ENCODE measurements at places on chromosomes 11 and 22. TPM values are rescaled to one million over a fixed set of nuclear protein-coding genes. Genes with fewer than 3 reads are reported as not detected.

Gene PTH
- total RNA-seq: not detected

Gene ZNF195
- 25.3 TPM for total RNA-seq

Gene ENTHD1
- total RNA-seq: not detected

Gene MPPED2
- total RNA-seq: 12.9 TPM

Gene MMP27
- not detected for total RNA-seq

Gene DAGLA
- 3.9 TPM for total RNA-seq

Gene MUC6
- 3.0 TPM for total RNA-seq

Gene SCN2B
- 0.25 TPM for total RNA-seq

Gene PNPLA5
- total RNA-seq: not detected

Data from kidney (tissue), 22 donors.